ENCODE measurements at places on chromosomes 12 and 14.

DNA sequence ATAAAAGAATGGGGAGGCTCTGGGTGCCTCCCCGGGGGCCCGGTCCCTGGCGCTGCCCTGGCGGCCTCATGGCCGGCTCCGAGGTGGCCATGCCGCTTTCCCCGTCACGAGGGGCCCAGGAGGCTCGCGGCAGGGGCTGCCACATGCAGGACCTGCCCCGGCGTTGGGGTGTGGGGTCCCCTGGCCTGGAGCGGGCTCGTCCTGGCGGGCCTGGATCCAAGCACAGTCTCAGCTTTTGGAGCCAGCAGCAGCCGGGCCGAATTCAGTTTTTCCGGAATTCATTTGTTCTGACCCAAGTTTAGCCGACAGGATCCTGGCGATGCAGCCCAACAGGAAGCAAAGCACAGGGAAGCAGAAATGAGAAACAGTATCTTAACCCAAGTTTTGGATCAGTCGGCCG, 26.4 kb upstream of the AEBP2 start:
- DNase-seq = no peak

GRCh38 chr12:115944837-115945490, 332.5 kb downstream of the MED13L start:
- no peak for DNase-seq

GRCh38 chr14:84080944-84081343, 1449.0 kb upstream of the FLRT2 start:
- DNase-seq = peak; percentile 21

DNA sequence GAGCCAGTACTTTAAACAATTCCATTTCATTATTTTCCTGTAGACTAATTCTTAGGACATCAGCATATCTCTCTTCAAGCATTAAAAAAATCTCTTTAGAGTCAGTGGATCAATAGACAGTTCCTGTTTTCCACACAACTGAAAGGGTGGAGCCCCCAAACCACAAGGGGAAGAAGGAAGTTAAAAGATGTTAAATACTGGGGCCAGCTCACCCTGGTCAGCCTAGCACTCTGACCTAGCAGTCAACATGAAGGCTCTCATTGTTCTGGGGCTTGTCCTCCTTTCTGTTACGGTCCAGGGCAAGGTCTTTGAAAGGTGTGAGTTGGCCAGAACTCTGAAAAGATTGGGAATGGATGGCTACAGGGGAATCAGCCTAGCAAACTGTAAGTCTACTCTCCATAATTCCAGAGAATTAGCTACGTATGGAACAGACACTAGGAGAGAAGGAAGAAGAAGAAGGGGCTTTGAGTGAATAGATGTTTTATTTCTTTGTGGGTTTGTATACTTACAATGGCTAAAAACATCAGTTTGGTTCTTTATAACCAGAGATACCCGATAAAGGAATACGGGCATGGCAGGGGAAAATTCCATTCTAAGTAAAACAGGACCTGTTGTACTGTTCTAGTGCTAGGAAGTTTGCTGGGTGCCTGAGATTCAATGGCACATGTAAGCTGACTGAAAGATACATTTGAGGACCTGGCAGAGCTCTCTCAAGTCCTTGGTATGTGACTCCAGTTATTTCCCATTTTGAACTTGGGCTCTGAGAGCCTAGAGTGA, at the start of gene LYZ:
TSS of gene LYZ (plus strand) at position 220 of the 777 bp plus-strand sequence. CDS start at position 248, 28 bp downstream.
- no peak for DNase-seq

DNA sequence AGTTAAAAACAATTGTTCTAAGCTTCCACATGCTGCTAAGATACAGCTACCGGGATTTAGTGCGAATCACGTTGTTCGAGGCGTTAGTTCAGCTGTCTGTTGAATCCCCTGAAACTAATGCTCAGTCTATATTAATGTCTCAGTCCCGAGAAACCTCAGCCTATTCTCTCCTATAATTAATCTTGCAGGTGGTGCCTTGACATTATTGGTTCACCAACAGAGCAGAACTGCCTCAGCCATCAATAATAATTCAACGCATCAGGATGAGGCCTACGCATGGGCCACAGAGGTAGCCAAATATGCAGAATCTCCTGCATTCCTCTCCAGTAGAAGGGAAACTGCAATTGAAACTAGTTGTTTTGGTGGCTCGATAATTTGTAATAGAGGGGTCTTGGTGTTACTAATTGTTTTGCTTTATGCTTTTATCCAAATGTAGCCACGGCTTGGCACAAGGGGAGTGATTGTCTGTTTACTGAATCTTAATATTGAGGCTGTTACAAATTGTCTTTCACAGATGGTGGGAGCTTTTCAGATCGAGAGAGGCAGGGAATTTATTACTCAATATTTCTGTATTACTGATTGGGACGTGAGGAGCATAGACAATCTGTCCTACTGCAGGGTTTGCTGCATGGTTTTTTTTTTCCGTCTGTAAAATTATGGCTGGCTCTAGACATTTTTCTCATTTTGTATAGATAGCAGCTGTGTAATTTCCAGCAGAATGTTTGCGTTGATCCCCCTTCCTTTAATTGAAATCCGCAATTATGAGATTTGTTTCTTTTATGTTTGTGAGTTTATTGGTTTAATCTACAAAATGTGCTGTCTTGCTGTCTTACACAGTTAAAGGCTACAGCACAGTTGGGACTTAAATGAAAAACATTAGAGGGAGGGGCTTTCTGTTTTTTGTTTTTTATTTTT, 1036.5 kb upstream of the NOVA1 start:
- DNase-seq = no peak

GRCh38 chr12:49413010-49413409, 45.7 kb downstream of the SPATS2 start:
- DNase-seq = peak; percentile 10

- no peak for DNase-seq
Observed at GRCh38 chr14:70425354-70425753, 8.5 kb upstream of the SYNJ2BP start.

- peak; percentile 45 for DNase-seq
Observed at GRCh38 chr14:100649173-100649519, 61.9 kb upstream of the BEGAIN start.

- no peak for DNase-seq
Observed at GRCh38 chr12:25107920-25108319, 87.0 kb downstream of the DNAI7 start.

DNA sequence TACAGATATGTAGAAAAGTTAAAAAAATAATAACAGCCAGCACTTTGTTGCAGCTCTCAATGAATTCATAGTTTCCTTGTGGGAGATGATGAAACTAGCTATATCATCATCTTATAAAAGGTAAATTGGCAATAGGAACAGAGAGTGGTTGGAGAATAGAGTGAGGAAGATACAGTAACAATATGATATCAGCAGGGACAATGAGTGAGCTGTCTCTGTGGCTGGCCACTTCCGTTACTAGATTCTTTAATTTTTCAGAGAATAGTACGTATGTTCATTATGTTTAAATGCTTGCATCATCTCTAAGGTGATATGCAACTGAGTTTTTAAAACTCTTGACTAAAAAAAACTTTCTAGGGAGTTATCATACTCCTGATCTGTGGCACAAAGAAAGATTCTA, 1006.2 kb upstream of the FLRT2 start:
- DNase-seq = no peak

GRCh38 chr12:68119724-68120211, 39.8 kb downstream of the IFNG start:
- DNase-seq = no peak

DNA sequence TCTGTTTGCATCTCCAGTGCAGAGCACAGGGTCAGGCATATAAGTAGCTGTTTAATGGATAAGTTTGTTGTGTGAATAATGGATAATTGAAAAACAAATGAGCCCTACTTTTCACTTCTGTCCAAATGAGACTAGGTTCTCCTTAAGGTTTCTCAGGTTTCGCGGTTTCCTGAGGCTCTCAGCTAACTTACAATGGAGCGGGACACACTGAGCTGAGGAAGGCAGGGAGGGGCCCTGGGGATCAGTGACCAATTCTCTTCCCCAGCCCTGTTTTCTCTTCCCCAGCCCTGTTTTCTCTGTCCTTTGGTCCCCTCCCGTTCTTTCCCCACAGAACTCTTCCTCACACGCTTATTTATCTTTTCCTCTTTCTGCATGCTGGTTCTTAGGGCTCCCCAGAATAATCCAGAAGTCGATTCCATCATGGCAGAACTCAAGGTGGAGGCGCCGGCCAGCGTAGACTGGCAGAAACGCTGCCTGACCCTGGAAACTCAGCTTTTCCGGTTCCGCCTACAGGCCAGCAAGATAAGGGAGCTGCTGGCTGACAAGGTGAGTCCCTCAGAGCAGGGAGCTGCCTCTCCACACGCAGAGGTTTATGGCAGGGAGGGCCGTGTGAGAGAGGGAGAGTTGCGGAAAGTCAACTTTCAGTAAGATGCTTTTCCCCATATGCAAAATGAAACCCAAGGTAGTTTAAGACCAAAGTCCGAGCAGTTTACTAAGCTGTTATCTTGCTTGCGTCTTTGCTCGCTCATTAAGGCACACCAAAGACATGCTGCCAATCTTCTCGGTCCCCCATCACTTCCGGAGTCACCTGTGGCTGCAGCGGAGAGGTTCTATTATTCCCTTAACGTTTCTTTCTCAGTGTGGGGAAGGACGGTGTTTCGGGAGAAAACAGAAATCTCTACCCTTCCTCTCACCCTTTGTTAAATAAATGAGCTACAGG, 8.6 kb downstream of the PLEKHH1 start:
- DNase-seq = no peak

DNA sequence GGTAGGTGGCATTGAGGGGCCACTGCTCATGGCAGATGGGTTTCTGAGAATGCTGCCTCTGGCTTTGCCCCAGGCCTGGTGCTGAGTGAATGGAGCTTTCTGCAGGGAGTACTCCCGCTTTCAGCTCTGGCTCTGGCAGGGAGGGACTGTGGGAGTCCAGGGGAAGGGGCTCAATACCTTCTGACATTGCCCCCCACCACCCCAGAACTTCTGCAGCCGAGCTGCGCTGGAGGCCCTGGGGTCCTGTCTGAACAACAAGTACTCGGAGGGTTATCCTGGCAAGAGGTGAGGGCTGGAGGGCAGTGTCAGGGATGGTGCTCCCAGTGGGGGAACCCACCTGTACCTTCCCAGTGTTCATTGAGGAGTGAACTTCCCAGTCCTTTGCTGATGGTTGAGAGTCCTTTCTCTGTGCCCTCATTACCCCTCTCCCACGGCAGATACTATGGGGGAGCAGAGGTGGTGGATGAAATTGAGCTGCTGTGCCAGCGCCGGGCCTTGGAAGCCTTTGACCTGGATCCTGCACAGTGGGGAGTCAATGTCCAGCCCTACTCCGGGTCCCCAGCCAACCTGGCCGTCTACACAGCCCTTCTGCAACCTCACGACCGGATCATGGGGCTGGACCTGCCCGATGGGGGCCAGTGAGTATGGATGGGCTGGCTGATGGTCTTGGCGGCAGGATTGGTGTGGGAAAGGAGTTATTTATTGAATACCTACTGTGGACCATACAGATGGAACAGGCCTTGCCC, 1.9 kb downstream of the SHMT2 start:
- no peak for DNase-seq

GRCh38 chr14:35695647-35696046, 113.4 kb downstream of the RALGAPA1 start:
- no peak for DNase-seq

GRCh38 chr14:76582447-76582846, 178.8 kb upstream of the VASH1 start:
- no peak for DNase-seq

- peak; percentile 87 for DNase-seq
Observed at GRCh38 chr12:57726151-57726883, 12.2 kb downstream of the AGAP2 start.

GRCh38 chr14:98085751-98086150, 1186.2 kb downstream of the BCL11B start:
- peak; percentile 54 for DNase-seq

DNA sequence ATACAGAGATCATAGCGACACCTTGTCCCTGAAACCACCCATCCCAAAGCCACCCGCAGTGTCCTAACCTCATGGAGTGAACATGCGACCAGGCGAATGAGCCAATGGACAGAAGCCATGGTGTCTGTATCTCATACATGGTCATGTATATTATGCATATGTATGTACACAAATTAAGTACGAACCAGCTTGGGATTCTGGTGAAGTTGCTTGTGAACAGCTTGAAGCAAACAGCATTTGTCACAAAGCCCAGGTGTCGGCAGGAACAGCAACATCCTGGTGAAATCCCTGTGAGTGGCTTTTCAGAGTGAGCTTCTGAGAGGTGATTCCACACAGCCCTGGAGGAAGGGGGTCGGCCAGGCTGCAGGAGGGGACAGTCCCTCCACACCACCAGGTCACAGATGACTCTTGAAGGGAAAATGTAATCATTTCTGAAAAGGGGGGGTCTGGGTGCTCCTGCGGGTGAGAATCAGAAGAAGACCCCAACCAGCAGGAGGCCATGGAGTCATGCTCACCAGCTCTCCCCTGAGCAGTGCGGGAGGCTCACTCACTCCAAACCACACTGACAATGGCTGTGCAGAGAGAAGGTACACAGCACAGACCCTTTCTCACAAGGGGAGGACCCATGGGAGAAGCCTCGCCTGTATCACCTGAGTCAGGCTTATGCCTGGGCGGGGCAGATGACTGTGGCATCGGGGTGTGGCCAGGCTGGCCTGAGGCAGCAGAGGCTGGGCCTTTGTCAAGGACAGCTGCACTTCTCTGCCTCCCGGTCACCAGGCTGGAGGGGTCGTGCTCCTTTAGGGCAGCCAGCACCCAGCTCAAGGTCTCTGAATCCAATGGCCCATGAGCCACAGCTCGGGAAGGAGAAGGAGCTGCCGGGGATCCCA, 14.3 kb downstream of the CHGA start:
- no peak for DNase-seq

GRCh38 chr12:85695097-85695715, 141.0 kb downstream of the RASSF9 start:
- no peak for DNase-seq

GRCh38 chr14:76497550-76498462, 121.9 kb downstream of the ESRRB start:
- DNase-seq = no peak

DNA sequence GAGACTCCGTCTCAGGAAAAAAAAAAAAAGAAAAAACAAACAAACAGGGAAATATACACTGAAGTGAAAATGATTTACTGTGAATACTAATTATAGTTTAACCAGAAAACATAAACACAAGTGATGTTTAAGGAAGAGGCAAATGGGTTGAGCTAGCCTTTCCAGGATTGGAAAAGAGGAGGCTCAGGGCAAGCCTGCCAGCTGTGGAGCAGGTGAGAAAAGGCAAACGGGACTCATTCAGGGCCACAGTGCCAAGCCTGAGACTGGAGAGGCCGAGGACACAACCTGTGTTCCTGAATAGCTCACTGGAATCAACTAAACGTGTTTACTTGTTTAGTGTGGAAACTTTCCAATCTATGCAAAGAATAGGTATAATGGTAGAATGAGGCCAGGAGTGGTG, 35.7 kb upstream of the MAPKAPK5 start:
- DNase-seq = no peak

GRCh38 chr12:2489275-2489674, 305.5 kb upstream of the FKBP4 start:
- no peak for DNase-seq

DNA sequence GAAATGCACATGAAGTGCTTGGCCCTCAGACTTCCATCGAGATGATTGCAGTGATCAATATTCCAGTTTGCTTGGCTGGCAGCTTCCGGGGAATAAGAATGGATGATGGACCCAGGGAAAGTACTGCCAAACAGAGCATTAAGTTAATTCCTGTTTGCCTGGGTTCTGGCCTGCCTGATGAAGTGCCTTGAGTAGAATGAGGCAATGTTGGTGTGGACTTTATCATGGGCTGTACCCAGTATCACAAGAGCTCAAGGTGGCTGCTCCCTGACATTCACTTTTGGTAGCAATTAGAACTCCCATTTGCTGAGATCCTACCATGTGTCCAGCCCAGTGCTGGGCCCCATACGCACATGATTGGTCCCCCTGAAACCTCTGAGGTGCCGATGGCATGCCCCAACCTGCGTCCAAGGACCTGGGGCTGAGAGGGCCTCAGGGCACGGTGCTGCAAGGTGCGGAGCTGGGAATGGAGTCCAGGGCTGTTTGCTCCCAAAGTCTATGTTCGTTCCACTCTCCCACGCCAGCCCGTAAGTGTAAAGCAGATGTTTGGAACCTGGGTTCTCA, 80.7 kb downstream of the SLC25A47 start:
- DNase-seq = no peak

Data from fibroblast of skin of abdomen (primary cell).